ENCODE measurements at places on chromosomes 6 and 20. TPM values are rescaled to one million over a fixed set of nuclear protein-coding genes. Genes with fewer than 3 reads are reported as not detected.
A peak's percentile ranks its signal among the peaks of the same experiment; 100 is the strongest.

- H3K36me3 ChIP-seq, result no peaks in the 10 kb centered on the region
- no peak overlapping the region for H3K4me3 ChIP-seq
- H3K4me1 ChIP-seq, result no peaks in the 10 kb centered on the region
- H3K27me3 ChIP-seq, result no peaks in the 10 kb centered on the region
These were observed 124.4 kb downstream of the RIN2 start for GRCh38 chr20:19882446-19882845.

- no peaks in the 10 kb centered on the region for H3K4me1 ChIP-seq
- H3K27ac ChIP-seq, result no peak overlapping the region
- no peak for DNase-seq
- no peaks in the 10 kb centered on the region for H3K27me3 ChIP-seq
- H3K36me3 ChIP-seq, result no peaks in the 10 kb centered on the region
These were observed 139.3 kb upstream of the PHACTR1 start for GRCh38 chr6:12577124-12577850.

DNA sequence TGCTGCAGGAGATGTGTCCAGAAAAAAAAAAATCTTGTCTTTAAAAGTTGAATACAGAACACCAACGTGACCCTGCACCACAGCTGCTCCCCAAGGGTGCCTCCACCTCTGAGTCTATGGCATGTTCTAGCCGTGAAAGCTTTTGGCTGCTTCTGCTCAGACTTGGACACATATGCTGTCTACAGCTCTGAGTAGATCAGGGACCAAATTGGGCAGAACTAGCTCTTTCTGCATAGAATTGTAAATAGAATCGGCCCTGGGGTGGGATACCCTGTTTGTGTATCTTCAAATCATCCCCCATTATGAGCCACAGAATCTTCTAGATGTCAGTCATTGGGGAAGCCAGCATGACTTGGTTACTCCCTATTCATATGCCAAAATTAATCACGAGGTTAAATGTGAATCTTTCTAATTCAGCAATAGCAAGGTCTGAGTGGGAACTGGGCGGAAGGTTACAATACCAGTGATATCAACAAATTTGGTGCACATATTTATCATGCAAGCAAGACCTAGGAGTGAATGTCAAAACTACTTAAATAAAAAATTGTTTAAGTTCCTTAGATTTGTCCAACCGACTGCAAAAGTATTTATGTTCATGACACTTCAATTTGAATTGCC lies 302.8 kb downstream of the KIF16B start:
- DNase-seq, result no peak
- H3K4me3 ChIP-seq, result no peak overlapping the region
- no peaks in the 10 kb centered on the region for H3K4me1 ChIP-seq
- no peak overlapping the region for H3K27ac ChIP-seq
- no peaks in the 10 kb centered on the region for H3K36me3 ChIP-seq

- peak; percentile 93 for DNase-seq
- H3K4me3 ChIP-seq, result peak overlapping the region; percentile 87
- H3K27me3 ChIP-seq, result no peaks in the 10 kb centered on the region
- peaks cover 55% of the 10 kb centered on the region for H3K4me1 ChIP-seq
These were observed 34.7 kb upstream of the MICB start for GRCh38 chr6:31462964-31463870.

- no peaks in the 10 kb centered on the region for H3K27me3 ChIP-seq
- no peak overlapping the region for H3K4me3 ChIP-seq
- H3K27ac ChIP-seq, result no peak overlapping the region
- no peak for DNase-seq
- no peaks in the 10 kb centered on the region for H3K4me1 ChIP-seq
These were observed 297.8 kb upstream of the BMP2 start for GRCh38 chr20:6469695-6470094.

- H3K27me3 ChIP-seq, result no peaks in the 10 kb centered on the region
- peak; percentile 35 for DNase-seq
- H3K36me3 ChIP-seq, result peaks cover 14% of the 10 kb centered on the region
- H3K27ac ChIP-seq, result no peak overlapping the region
These were observed 622 bp downstream of the SS18L1 start for GRCh38 chr20:62143957-62144825.

GRCh38 chr6:53718597-53719460 lies 53.3 kb upstream of the KLHL31 start:
- H3K36me3 ChIP-seq, result no peaks in the 10 kb centered on the region
- no peaks in the 10 kb centered on the region for H3K4me1 ChIP-seq
- peak; percentile 74 for DNase-seq
- H3K27ac ChIP-seq, result no peak overlapping the region
- H3K27me3 ChIP-seq, result no peaks in the 10 kb centered on the region

GRCh38 chr6:49257549-49257948 lies 205.5 kb downstream of the MMUT start:
- no peak for DNase-seq
- H3K27ac ChIP-seq, result no peak overlapping the region
- H3K4me1 ChIP-seq, result no peaks in the 10 kb centered on the region
- H3K4me3 ChIP-seq, result no peak overlapping the region
- no peaks in the 10 kb centered on the region for H3K36me3 ChIP-seq

- DNase-seq, result peak; percentile 20
- peaks cover 32% of the 10 kb centered on the region for H3K27me3 ChIP-seq
- no peak overlapping the region for H3K27ac ChIP-seq
- no peaks in the 10 kb centered on the region for H3K36me3 ChIP-seq
- peaks cover 15% of the 10 kb centered on the region for H3K4me1 ChIP-seq
These were observed 493 bp downstream of the CRYBG1 start for GRCh38 chr6:106360989-106361430.

DNA sequence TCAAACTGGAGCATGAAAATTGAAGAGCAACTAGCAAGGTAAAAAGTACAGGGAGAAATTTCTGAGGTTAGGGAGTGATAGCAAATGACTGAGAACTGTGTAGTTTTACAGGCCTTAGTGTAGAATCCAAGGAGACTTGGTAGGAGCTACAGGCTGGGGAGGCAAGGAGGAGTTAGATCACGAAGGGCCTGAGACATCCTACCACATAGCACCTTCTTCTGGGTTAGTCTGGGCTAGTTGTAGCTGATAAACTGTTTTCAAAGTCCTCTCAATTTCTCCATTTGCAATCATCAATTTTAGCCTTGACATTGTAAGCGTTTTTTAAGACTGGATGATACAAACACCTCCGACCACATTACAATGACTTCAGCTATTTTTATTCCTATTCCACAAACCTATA lies 209.7 kb downstream of the TMEM200A start:
- peak overlapping the region; percentile 22 for H3K27ac ChIP-seq
- H3K4me1 ChIP-seq, result peaks cover 12% of the 10 kb centered on the region
- H3K4me3 ChIP-seq, result no peak overlapping the region
- no peaks in the 10 kb centered on the region for H3K36me3 ChIP-seq
- H3K27me3 ChIP-seq, result no peaks in the 10 kb centered on the region
- no peak for DNase-seq

GRCh38 chr6:37688078-37688850 lies 9.4 kb downstream of the MDGA1 start:
- peaks cover 5% of the 10 kb centered on the region for H3K4me1 ChIP-seq
- no peaks in the 10 kb centered on the region for H3K27me3 ChIP-seq
- no peak overlapping the region for H3K4me3 ChIP-seq

DNA sequence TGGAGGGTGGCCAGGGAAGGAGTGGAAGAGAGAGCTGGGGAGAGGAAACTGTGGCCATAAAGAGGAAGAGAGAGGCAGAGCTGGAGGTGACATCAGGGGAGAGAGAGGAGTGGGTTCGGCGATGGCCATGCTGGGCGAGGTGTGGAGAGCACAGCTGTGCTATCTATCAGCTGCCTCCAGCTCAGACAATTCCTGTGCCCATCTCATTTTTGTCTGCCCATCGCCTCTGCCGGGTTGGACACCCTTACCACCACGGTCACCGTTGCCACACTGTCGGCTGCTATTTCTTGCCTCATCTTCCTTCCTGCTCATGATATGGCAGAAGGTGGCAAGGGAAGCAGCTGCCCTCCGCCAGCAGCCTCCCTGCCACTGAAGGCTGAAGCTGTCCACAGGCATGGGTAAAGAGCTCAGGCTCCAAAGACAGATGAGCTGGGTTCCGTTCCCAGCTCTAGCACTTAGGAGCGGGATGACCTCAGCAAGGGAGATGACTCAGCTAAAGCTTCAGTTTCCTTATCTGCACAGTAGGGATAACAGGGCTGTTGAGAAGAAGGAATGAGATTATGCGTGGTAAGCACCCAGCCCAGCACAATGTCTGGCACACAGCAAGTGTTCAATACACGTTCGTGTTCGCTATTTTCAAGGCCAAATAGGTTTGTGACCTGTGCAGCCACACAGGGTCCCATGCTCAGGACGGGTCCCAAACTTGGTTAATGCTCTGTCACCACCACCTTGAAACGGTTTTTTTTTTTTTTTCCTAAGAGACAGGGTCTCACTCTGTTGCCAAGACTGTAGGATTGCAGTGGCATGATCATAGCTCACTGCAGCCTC lies 21.9 kb upstream of the TAF8 start:
- no peak overlapping the region for H3K4me3 ChIP-seq
- no peaks in the 10 kb centered on the region for H3K27me3 ChIP-seq
- H3K36me3 ChIP-seq, result peaks cover 24% of the 10 kb centered on the region
- DNase-seq, result no peak

GRCh38 chr6:43297644-43298564 lies at the start of gene SLC22A7:
SLC22A7 (plus strand) TSS chr6:43298260; CDS start chr6:43298359, 99 bp downstream.
- no peaks in the 10 kb centered on the region for H3K36me3 ChIP-seq
- DNase-seq, result no peak
- H3K27me3 ChIP-seq, result peaks cover 3% of the 10 kb centered on the region
- no peaks in the 10 kb centered on the region for H3K4me1 ChIP-seq

DNA sequence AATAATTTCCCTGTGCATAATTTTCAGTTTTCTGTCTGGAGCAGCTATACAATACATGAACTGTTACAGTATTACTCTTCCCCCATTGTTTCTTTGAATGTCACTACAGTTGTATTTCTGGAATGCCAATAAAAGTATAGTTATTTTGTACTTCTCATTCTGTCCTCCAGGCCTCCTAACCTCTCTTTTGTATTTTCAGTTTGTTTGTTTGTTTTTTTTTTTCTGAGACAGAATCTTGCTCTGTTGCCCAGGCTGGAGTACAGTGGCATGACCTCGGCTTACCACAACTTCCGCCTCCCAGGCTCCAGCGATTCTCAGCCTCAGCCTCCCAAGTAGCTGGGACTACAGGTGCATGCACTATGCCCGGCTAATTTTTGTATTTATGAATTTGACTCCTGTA lies 16.8 kb upstream of the ARID1B start:
- H3K4me3 ChIP-seq, result no peak overlapping the region
- DNase-seq, result no peak
- H3K36me3 ChIP-seq, result no peaks in the 10 kb centered on the region
- no peaks in the 10 kb centered on the region for H3K4me1 ChIP-seq

DNA sequence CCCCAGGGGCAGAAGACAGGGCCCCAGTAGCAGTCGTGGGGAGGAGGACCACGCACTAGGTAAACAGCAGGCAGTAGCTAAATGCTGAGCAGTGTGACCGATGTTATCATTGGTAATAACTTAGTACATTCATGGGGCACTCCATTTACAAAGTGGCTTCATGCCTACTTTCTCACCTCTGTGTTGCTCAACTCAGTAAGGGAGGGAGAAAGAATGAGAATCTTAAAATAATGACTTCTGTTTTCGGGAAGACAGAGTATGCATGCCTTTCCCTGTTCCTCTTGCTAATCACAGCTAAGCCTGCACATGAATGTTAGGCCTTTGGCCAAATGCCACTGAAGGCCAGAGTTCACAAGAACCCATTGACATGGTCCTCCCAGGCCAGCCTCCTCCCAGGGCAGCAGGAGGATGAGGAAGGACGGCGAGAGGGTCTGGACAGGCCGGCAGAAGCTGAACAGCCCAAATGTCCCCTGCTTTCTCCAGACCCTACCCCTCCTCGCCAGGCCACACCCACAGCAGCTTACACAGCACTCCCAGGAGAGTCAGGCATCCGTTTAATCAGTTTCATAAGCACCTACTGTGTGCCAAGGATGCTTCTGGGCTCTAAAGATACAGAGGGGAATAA lies 183.4 kb downstream of the ANKRD60 start:
- no peaks in the 10 kb centered on the region for H3K36me3 ChIP-seq
- H3K27me3 ChIP-seq, result no peaks in the 10 kb centered on the region
- H3K27ac ChIP-seq, result no peak overlapping the region
- H3K4me3 ChIP-seq, result no peak overlapping the region
- DNase-seq, result no peak
- no peaks in the 10 kb centered on the region for H3K4me1 ChIP-seq

DNA sequence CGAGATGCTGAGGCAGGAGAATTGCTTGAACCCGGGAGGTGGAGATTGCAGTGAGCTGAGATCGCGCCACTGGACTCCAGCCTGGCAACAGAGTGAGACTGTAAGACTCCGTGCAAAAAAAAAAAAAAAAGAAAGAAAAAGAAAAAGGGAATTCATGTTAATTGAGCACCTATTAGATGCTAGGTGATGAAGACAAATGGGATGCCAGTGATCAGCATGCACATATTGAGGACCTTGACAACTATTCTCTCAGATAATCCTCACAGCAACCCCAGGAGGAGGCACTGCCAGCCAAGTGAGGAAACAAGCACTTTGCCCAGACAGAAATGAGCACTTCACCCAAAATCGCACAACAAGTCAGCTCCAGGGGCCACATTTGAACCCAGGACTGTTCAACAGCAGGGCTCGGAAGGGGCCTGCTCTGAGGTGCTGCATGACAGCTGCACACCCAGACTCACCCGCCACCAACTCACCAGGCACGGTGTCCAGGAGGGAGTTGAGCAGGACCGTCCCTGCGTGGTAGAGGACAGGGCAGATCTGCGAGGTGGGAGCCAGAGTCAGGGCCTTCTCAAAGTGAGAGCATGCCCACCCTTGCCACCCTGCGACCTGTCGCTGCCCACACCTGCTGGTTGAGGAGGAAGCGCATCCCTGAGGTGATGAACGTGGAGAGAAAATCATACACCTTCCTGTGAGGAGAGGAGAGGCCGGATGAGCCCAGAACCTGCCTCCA lies 4.6 kb downstream of the PLTP start:
- H3K27me3 ChIP-seq, result peaks cover 6% of the 10 kb centered on the region
- no peak overlapping the region for H3K4me3 ChIP-seq
- no peak overlapping the region for H3K27ac ChIP-seq
- H3K36me3 ChIP-seq, result no peaks in the 10 kb centered on the region
- DNase-seq, result no peak
- H3K4me1 ChIP-seq, result peaks cover 21% of the 10 kb centered on the region

GRCh38 chr6:45590226-45590625 lies 212.5 kb upstream of the SUPT3H start:
- peaks cover 34% of the 10 kb centered on the region for H3K4me1 ChIP-seq
- H3K4me3 ChIP-seq, result no peak overlapping the region
- no peaks in the 10 kb centered on the region for H3K36me3 ChIP-seq
- no peak for DNase-seq
- no peaks in the 10 kb centered on the region for H3K27me3 ChIP-seq
- no peak overlapping the region for H3K27ac ChIP-seq

- no peaks in the 10 kb centered on the region for H3K36me3 ChIP-seq
- no peak overlapping the region for H3K4me3 ChIP-seq
- H3K27me3 ChIP-seq, result no peaks in the 10 kb centered on the region
- H3K27ac ChIP-seq, result no peak overlapping the region
- no peaks in the 10 kb centered on the region for H3K4me1 ChIP-seq
- DNase-seq, result no peak
These were observed 139.0 kb downstream of the EYA2 start for GRCh38 chr20:47033665-47034064.

The ZKSCAN8 gene
- 39.2 TPM for total RNA-seq

The PROKR2 gene
- total RNA-seq, result not detected

The TMC2 gene
- total RNA-seq, result 0.94 TPM

The LYRM4 gene
- total RNA-seq, result 11.4 TPM

The SLC22A7 gene
- total RNA-seq, result not detected

The SIRPD gene
- not detected for total RNA-seq

The PAK5 gene
- not detected for total RNA-seq

The PRKN gene
- 1.4 TPM for total RNA-seq

The FOXQ1 gene
- total RNA-seq, result not detected

The COL21A1 gene
- not detected for total RNA-seq

The TTBK1 gene
- 0.07 TPM for total RNA-seq

The MRPS18B gene
- 16.6 TPM for total RNA-seq

The SYCP2L gene
- total RNA-seq, result 0.82 TPM

Measured in natural killer cell (primary cell).